ENCODE measurements at places on chromosomes 2 and 18. TPM values are rescaled to one million over a fixed set of nuclear protein-coding genes. Genes with fewer than 3 reads are reported as not detected.

GRCh38 chr2:96509114-96509846 lies 4.1 kb upstream of the NEURL3 start:
- DNase-seq, result peak; percentile 91

Gene CFAP53
- 0.49 TPM for total RNA-seq

DNA sequence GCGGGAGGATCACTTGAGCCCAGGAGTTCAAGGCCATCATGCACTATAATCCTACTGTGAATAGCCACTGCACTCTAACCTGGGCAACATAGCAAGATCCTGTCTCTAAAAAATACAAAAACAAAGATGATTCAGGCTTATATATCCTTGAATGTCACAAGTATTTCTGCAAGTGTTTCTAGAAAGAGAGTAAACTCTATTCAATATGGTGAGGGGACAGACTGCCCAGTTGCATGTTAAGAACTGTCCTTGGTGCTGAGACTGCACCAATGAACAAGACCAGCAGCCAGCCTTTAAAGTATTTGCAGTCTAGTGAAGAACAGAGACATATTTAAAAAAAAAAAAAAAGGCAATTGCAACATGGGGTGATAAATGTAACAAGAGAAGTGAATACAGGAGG lies 16.4 kb downstream of the MAP3K19 start:
- no peak for DNase-seq

DNA sequence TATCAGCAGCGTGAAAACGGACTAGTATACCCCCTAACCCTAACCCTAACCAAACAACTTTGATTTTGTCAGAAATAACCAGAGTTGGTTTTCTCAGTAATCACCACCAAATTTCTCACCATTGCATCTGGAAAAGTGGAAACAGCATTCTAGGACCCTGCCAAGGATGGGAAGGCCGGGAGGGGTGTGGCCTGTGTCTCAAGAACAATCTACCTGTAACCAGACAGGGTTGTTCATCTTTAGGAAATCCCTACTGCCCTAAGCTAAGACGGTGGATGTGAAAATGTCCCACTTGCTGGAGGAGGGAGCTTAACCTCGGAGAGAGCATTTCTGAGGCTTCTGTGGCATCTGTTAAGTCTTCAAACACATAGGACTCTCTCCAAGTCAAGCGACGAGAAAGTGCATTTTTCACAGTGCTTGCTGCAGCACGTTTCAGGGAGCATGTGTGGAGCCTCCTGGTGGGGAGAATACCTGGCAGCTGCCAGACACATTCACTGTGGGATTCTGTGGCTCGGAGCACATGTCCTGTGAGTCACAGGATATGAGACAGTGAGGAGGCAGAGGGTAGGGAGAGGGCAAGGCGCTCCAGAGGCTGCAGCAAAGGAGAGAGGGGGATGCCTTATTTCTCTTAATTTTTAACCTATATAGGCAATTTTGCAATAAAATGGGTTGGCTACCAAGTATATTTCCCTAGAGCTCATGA lies 207.5 kb downstream of the SPP2 start:
- DNase-seq, result no peak

Gene TNS1
- total RNA-seq, result 1,949 TPM

Gene SOX11
- not detected for total RNA-seq

Gene CD207
- not detected for total RNA-seq

- DNase-seq, result no peak
Measured at GRCh38 chr2:44324971-44325426, 36.3 kb downstream of the PREPL start.

All from aorta (tissue), 5 donors.